Aorta (tissue), 5 donors: ENCODE measurements at places on chromosomes 12 and 14. TPM values are rescaled to one million over a fixed set of nuclear protein-coding genes. Genes with fewer than 3 reads are reported as not detected.

Gene STXBP6
- total RNA-seq: 1.8 TPM

Gene RASSF9
- 7.9 TPM for total RNA-seq

Gene CD69
- 4.4 TPM for total RNA-seq

Gene ZNF641
- 22.4 TPM for total RNA-seq

Gene CLMN
- total RNA-seq: 15.8 TPM

Gene LGR5
- 1.6 TPM for total RNA-seq

Gene CHGA
- not detected for total RNA-seq

Gene SYNDIG1L
- 0.94 TPM for total RNA-seq

Gene IRAK3
- 29.7 TPM for total RNA-seq

Gene NUAK1
- 28.2 TPM for total RNA-seq

Gene CAND1
- total RNA-seq: 113 TPM

Gene ENDOU
- total RNA-seq: 1.7 TPM

Gene KRT80
- 0.71 TPM for total RNA-seq

Gene DICER1
- total RNA-seq: 60.9 TPM

Gene ADGRD1
- 97.6 TPM for total RNA-seq

Gene DHRS2
- total RNA-seq: not detected

Gene KRT77
- total RNA-seq: not detected

Gene DBX2
- 0.19 TPM for total RNA-seq

Gene TSPAN11
- 14.1 TPM for total RNA-seq

Gene PLCZ1
- 0.66 TPM for total RNA-seq

Gene TMPO
- total RNA-seq: 32.5 TPM
